Neural progenitor cell (in vitro differentiated cells): ENCODE measurements at places on chromosomes 16 and 17. TPM values are rescaled to one million over a fixed set of nuclear protein-coding genes. Genes with fewer than 3 reads are reported as not detected.
A peak's percentile ranks its signal among the peaks of the same experiment; 100 is the strongest.

The PTX4 gene
- not detected in 2 replicates for total RNA-seq

The AARSD1 gene
- 23.7 and 36.5 TPM in 2 replicates for total RNA-seq

The XAF1 gene
- total RNA-seq: not detected in 2 replicates

The CCL5 gene
- not detected in 2 replicates for total RNA-seq

The CIITA gene
- total RNA-seq: not detected in 2 replicates

The GAN gene
- total RNA-seq: 22.0 and 25.5 TPM in 2 replicates

The CDH1 gene
- total RNA-seq: 1.9 and 3.3 TPM in 2 replicates

The TBC1D3 gene
- not detected in 2 replicates for total RNA-seq

- no peak overlapping the region for H3K4me3 ChIP-seq
- no peaks in the 10 kb centered on the region for H3K27me3 ChIP-seq
- H3K36me3 ChIP-seq: no peaks in the 10 kb centered on the region
- no peak overlapping the region for H3K27ac ChIP-seq
Measured at GRCh38 chr16:83335076-83335475, 472.7 kb upstream of the HSBP1 start.

DNA sequence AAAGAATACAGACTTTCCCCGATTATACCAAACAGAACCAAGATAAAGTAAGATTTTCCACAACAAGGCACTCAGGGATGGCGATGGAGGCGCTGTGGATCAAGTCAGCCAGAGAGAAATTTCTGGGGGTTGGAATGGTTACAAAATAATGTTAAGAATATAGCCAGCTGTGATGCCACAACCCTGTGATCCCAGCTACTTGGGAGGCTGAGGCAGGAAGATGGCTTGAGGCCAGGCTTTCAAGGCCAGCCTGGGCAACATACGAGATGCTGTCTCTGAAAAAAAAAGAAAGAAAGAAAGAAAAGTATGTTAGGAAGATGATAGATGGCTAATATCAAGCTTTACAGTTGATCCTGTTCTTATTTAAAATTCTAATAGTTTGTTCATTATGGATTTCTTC lies 10.6 kb upstream of the ALOX12 start:
- H3K27ac ChIP-seq: no peak overlapping the region
- no peak overlapping the region for H3K4me3 ChIP-seq
- H3K36me3 ChIP-seq: no peaks in the 10 kb centered on the region
- no peaks in the 10 kb centered on the region for H3K4me1 ChIP-seq
- no peak for DNase-seq
- H3K27me3 ChIP-seq: no peaks in the 10 kb centered on the region

GRCh38 chr16:54696522-54696921 lies 234.1 kb upstream of the IRX5 start:
- H3K27ac ChIP-seq: no peak overlapping the region
- H3K4me3 ChIP-seq: no peak overlapping the region
- no peaks in the 10 kb centered on the region for H3K4me1 ChIP-seq
- DNase-seq: no peak
- no peaks in the 10 kb centered on the region for H3K27me3 ChIP-seq
- no peaks in the 10 kb centered on the region for H3K36me3 ChIP-seq

DNA sequence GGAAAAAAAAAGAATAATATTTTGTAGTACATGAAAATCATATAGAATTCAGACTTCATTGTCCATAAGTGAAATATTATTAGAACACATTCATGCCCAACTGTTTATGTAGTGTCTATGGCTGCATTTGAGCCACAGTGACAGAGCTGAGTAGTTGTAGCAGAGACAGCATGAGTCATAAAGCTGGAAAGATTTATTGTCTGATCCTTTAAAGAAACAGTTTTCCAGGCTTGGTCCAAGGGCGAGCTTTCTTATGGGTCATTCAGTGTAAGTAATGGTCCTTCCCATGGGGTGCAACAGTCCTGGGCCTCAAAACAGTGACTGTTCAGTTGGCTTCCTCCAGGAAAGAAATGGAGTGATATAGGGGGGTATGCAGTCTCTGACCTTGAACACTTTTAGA lies 260.2 kb downstream of the HS3ST4 start:
- no peak for DNase-seq
- no peaks in the 10 kb centered on the region for H3K36me3 ChIP-seq
- H3K4me1 ChIP-seq: peaks cover 19% of the 10 kb centered on the region

GRCh38 chr17:10107316-10108165 lies 90.9 kb downstream of the GAS7 start:
- no peaks in the 10 kb centered on the region for H3K4me1 ChIP-seq
- H3K36me3 ChIP-seq: no peaks in the 10 kb centered on the region
- H3K27ac ChIP-seq: no peak overlapping the region
- DNase-seq: no peak
- no peak overlapping the region for H3K4me3 ChIP-seq
- no peaks in the 10 kb centered on the region for H3K27me3 ChIP-seq

DNA sequence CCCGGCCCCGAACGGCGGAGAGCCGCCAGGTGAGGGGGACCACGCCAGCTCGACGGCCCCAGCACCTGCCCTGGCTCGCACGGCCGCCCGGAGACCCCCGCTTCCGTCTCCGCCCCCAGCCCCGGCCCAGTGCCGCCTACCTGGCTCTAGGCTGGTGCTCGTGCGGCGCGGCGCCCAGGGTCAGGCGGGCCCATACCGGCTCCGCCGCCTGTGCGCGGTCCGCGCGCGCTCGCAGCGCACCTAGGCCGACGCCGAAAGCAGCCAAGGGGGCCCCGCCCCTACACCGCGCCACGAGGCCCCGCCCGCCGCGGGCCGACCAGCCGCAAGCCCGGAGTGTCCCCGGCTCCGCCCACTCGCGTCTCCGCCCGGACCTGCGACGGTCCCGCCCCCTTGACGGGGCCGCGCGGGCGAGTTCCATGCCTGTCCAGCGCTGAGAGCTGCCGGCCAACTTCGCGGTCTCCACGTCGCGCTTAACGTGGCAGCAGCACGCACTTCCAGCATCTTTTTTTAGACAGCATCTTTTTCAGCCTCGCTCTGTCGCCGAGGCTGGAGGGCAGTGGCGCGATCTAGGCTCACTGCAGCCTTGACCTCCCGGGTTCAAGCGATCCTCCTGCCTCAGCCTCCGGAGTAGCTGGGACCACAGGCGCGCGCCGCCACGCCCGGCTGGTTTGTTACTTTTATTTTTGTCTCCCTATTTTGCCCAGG lies at the start of gene SLC25A39:
TSS of gene SLC25A39 (minus strand) at position 253 of the 705 bp plus-strand sequence. CDS start 1,261 bp downstream, outside the sequence.
- peak within 1 kb of the TSS; percentile 79 for H3K4me3 ChIP-seq
- H3K27me3 ChIP-seq: peaks cover 19% of the 10 kb centered on the region
- H3K27ac ChIP-seq: no peak within 1 kb of the TSS
- no peaks in the 10 kb centered on the region for H3K36me3 ChIP-seq

- H3K4me1 ChIP-seq: no peaks in the 10 kb centered on the region
- no peaks in the 10 kb centered on the region for H3K36me3 ChIP-seq
- no peak for DNase-seq
- no peak overlapping the region for H3K4me3 ChIP-seq
- H3K27me3 ChIP-seq: no peaks in the 10 kb centered on the region
Measured at GRCh38 chr17:35002876-35003551, 22.7 kb downstream of the LIG3 start.

DNA sequence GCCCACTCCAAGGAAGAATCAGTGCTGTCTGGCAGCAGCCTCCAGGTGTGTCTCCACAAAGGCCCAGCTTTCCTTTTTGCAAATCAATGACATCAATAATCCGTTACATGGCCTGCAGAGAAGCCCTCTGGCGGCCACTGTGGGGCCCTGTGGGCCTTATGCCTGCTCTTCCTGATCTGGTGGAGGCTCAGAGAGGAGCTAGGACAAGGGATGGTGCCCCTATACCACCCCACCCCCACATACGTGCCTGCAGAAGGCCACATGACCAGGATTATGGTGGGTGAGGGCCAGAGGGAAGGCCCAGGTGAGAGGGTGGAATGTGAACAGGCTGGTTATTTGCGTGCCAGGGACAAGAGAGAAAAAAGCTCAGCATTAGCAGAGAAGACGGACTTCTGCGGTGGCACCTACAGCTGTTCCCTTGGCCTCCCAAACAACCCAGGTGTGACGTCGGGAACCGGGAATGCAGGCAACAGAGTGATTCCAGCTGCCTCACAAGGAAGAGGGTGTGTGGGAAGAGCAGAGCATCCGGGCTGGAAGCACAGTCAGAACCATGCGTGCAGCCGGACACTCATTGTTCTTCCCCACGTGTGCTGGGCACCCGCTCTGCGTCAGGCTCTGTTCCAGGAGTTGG lies 22.5 kb downstream of the EIF4A3 start:
- H3K4me3 ChIP-seq: no peak overlapping the region
- no peaks in the 10 kb centered on the region for H3K27me3 ChIP-seq
- H3K4me1 ChIP-seq: peaks cover 11% of the 10 kb centered on the region
- DNase-seq: peak; percentile 78
- H3K27ac ChIP-seq: no peak overlapping the region

- peaks cover 27% of the 10 kb centered on the region for H3K4me1 ChIP-seq
- DNase-seq: no peak
- H3K27me3 ChIP-seq: no peaks in the 10 kb centered on the region
- H3K36me3 ChIP-seq: no peaks in the 10 kb centered on the region
- no peak overlapping the region for H3K4me3 ChIP-seq
Measured at GRCh38 chr17:46179375-46179999, 13.7 kb downstream of the KANSL1 start.

GRCh38 chr16:72125635-72126428 lies 32.2 kb downstream of the DHX38 start:
- no peak overlapping the region for H3K27ac ChIP-seq
- DNase-seq: no peak
- H3K27me3 ChIP-seq: no peaks in the 10 kb centered on the region
- H3K4me1 ChIP-seq: peaks cover 20% of the 10 kb centered on the region
- H3K36me3 ChIP-seq: no peaks in the 10 kb centered on the region
- no peak overlapping the region for H3K4me3 ChIP-seq

DNA sequence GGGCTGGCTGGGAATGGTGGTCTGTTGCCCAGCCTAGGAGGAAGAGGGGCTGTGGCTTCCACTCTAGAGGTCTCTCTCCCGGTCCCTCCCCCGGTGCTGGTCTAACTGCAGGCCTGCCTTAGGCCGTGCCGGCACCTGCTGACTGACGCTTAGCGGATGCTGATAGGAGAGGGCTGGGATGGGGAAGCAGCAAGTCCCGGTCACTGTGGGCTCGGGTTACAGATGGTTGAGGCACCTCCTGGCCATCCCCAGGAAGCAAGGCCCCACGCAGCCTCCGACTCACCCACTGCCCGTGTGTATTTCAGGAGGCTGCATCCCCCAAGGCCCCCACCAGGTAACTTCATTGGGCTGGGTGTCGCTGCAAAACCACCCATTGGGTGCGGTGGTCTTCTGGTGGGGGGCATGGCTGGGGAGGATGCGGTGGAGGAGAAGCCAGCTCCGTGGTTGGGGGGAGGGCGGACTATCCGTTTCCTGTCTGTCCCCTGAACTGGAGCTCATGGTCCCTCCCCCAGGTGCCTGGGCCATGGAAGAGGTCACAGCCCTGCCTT lies 278.9 kb downstream of the SEC14L1 start:
- peak overlapping the region; percentile 69 for H3K27ac ChIP-seq
- H3K27me3 ChIP-seq: no peaks in the 10 kb centered on the region
- no peak overlapping the region for H3K4me3 ChIP-seq
- no peaks in the 10 kb centered on the region for H3K36me3 ChIP-seq

GRCh38 chr16:57469917-57470470 lies 7.5 kb downstream of the POLR2C start:
- H3K27me3 ChIP-seq: no peaks in the 10 kb centered on the region
- H3K4me1 ChIP-seq: peaks cover 4% of the 10 kb centered on the region
- no peak overlapping the region for H3K4me3 ChIP-seq
- no peaks in the 10 kb centered on the region for H3K36me3 ChIP-seq
- no peak overlapping the region for H3K27ac ChIP-seq

DNA sequence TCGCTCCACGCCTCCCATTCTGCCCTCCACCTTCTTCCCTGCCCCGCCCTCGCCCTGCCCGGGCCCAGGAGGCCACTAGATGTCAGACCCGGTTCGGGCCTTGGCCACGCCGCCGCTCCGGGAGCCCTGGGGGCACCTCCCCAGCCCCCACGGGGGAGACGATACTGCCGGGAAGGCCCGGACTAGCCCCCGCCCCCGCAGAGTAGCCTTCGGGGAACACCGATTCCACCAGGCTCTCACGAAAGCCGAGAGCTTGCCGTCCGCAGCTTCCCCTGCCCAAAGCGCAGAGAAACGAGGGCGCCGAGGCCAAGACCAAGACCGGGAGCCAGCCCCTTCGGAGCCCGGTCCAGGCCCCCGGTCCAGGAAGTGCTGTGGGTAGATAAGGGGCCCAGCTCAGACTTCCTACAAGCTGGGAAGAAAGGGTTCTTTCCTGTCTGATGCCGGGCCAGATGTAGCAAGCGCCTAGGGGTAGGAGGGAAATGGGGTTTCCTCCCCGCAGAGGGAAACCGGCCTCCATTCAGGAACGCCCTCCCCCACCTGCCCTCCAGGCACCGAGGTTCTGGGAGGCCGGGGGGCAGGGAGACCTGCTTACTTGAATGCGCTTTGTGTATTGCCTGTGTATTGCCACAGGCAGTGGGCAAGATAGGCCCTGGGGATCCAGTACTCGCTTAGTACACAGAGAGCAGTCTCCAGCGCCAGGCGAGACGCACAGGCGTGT lies 806 bp upstream of the CYB561 start:
- H3K27ac ChIP-seq: no peak overlapping the region
- H3K4me3 ChIP-seq: peak overlapping the region; percentile 49
- peak; percentile 30 for DNase-seq
- peaks cover 37% of the 10 kb centered on the region for H3K27me3 ChIP-seq

- no peaks in the 10 kb centered on the region for H3K27me3 ChIP-seq
- H3K4me3 ChIP-seq: no peak overlapping the region
- peaks cover 47% of the 10 kb centered on the region for H3K4me1 ChIP-seq
- H3K36me3 ChIP-seq: no peaks in the 10 kb centered on the region
Measured at GRCh38 chr17:40307001-40307730, 1.8 kb upstream of the RARA start.

GRCh38 chr17:17035920-17036523 lies 6.2 kb upstream of the MPRIP start:
- peaks cover 3% of the 10 kb centered on the region for H3K27me3 ChIP-seq
- no peaks in the 10 kb centered on the region for H3K4me1 ChIP-seq
- H3K4me3 ChIP-seq: no peak overlapping the region
- no peak for DNase-seq

DNA sequence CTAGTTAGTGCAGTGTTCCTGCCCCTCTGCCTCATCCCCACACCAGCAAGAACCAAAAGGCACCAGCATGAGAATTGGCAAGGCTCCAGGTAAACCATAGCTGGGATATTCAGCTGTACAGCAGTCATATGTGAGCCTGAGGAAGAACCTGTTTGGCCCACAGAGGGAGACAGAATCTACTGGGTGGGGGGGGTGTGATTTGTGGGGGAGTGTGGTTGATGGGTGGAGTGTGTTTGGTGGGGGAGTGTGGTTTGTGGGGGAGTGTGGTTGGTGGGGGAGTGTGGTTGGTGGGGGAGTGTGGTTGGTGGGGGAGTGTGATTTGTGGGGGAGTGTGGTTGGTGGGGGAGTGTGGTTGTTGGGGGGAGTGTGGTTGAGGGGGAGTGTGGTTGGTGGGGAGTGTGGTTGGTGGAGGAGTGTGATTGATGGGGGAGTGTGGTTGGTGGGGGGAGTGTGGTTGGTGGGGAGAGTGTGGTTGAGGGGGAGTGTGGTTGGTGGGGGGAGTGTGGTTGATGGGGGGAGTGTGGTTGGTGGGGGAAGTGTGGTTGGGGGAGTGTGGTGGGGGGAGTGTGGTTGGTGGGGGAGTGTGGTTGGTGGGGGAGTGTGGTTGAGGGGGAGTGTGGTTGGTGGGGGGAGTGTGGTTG lies 19.5 kb downstream of the MINK1 start:
- H3K36me3 ChIP-seq: no peaks in the 10 kb centered on the region
- no peak overlapping the region for H3K27ac ChIP-seq
- H3K27me3 ChIP-seq: no peaks in the 10 kb centered on the region
- H3K4me1 ChIP-seq: peaks cover 24% of the 10 kb centered on the region
- DNase-seq: no peak
- H3K4me3 ChIP-seq: no peak overlapping the region
